ENCODE measurements at places on chromosomes 13 and 19. TPM values are rescaled to one million over a fixed set of nuclear protein-coding genes. Genes with fewer than 3 reads are reported as not detected.
A peak's percentile ranks its signal among the peaks of the same experiment; 100 is the strongest.

DNA sequence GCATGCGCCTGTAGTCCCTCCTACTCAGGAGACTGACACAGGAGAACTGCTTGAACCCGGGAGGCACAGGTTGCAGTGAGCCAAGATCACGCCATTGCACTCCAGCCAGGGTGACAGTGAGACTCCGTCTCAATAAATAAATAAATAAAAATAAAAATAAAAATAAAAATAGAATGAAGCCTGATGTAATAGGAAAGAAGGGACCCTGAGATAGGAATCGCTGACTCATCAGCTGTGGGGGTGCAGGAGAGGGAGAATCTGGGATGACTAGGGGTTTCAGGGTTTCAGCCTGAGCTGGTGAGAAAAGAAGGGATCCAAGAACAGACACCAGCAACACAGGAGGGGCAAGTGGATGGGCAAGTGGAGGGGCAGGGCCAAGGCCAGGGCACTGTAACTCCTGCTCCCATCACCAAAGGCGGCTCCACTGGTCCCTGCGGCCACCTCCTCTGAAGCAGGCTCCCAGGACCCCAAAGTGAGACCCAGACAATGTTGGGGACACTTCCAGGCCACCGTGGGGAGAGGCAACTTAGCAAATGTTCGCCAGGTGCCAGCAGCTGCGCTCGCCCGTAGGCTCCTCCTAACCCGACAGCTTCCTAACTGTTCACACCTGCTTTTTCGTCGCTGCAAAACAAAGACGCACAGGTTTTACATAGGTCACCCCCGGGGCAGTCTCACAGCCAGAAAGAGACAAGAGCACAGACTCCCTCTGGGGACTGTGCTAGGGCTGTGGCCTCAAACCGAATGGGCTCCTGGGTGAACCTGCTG is 1.2 kb downstream of the HAUS8 start:
- DNase-seq, result peak; percentile 65

DNA sequence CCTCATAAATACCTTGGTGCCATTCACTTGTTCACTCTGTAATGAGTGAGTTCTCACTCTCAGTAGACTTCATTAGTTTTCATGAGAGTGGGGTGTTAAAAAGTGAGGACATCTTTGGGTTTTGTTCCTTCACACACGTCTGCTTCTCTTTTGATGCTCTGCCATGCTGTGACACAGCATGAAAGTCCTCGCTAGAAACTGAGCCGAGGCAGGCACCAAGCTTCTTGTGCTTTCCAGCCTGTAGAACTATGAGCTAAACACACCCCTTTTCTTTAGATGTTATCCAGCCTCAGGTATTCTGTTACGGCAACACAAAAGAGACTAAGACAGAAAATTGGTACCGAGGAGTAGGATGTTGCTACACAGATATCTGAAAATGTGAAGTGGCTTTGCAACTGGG is 43.7 kb downstream of the ALOX5AP start:
- DNase-seq, result no peak

GRCh38 chr19:32878988-32879387 is 9.4 kb upstream of the SLC7A9 start:
- DNase-seq, result no peak

- no peak for DNase-seq
These were observed 83.9 kb downstream of the CCNA1 start for GRCh38 chr13:36516225-36516624.

DNA sequence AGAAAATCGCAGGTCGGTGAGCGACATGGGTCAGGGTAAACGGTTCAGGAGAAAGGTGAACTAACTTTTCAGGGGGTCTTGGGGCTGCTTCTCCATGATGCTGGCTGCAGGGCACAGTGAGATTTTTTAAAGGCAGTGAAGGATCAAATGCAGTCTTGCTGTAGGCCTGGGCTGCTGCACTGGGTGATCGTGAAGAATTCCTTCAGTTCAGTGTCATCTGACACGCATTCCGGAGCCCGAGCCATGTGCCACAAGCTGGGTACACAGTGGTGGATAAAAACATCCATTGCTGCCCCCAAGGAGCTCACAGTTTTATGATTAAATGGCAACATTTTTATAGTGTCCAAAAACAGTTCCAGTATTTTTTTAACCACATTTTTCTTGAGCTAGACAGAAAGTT is 56.3 kb upstream of the GPR12 start:
- DNase-seq, result no peak

GRCh38 chr13:80558074-80558473 is 217.1 kb upstream of the SPRY2 start:
- DNase-seq, result no peak

DNA sequence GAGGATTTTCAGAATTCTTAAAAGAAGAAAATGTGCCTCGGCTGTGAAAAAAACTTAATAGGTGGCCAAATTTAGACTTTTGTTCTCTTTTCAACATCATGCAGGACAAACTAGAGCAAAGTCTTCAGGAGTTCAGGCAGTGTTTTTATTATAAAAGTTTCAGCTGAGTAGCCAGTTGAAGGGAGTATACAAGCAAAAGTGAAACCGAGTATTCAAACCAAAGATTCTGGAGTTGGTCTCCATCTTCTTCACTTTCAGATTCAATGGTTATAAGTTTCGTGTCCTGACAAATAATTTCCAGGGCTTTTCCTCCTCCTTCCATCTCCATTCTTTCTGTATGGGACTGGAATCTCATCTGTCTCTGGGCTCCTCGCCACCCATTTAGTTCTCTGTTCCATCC is 379.7 kb downstream of the GPC5 start:
- no peak for DNase-seq

GRCh38 chr13:41386211-41386610 is 71.1 kb upstream of the RGCC start:
- peak; percentile 10 for DNase-seq

DNA sequence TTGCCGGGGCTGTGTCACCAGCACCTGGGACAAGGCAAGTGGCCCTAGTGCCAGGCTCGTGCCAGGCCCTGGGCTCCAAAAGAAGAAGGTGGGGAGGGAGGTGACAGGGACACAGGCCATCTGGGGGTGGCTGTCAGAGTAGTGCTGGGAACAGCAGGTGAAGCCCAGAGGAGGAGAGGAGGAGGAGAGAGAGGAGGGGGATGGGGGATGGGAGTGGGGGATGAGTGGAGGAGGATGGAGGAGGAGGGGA is 18.7 kb downstream of the LSM4 start:
- DNase-seq, result no peak

GPR183 gene
- total RNA-seq, result not detected

TTC9B gene
- total RNA-seq, result not detected

SLC10A2 gene
- total RNA-seq, result not detected

PSG11 gene
- total RNA-seq, result not detected

All from GM23248 (cell line).